ENCODE measurements at places on chromosomes 2 and 18. TPM values are rescaled to one million over a fixed set of nuclear protein-coding genes. Genes with fewer than 3 reads are reported as not detected.

- no peak overlapping the region for H3K27ac ChIP-seq
- no peak overlapping the region for H3K4me3 ChIP-seq
- H3K27me3 ChIP-seq, result no peaks in the 10 kb centered on the region
- H3K4me1 ChIP-seq, result no peaks in the 10 kb centered on the region
- DNase-seq, result no peak
- H3K36me3 ChIP-seq, result no peaks in the 10 kb centered on the region
Observed at GRCh38 chr2:70356941-70357683, 55.2 kb upstream of the FAM136A start.

DNA sequence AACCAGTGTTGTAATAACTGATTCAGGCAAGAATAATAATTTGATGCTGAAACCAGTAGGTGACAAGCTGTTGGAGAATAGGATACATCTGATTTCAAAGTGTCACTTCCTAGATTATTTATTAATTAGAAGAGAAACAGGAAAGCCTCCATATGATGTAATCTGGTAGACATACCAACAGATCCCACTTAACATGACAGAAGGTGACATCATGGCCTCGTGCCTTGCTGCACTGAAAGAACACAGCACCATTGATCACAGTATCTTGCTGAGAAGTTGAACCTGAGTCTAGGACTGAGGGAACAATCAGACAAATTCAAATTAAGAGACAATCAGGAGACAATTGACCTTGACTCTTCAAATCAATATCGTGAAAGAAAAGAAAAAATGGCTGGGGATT, 131.6 kb upstream of the DLGAP1 start:
- no peak for DNase-seq
- no peak overlapping the region for H3K27ac ChIP-seq
- H3K36me3 ChIP-seq, result no peaks in the 10 kb centered on the region

- H3K27me3 ChIP-seq, result no peaks in the 10 kb centered on the region
- peaks cover 66% of the 10 kb centered on the region for H3K4me1 ChIP-seq
- H3K36me3 ChIP-seq, result peaks cover 4% of the 10 kb centered on the region
- H3K27ac ChIP-seq, result peak overlapping the region; percentile 98
- H3K4me3 ChIP-seq, result peak overlapping the region; percentile 59
Observed at GRCh38 chr18:3595369-3596273, 145.6 kb downstream of the TGIF1 start.

GRCh38 chr18:67995769-67996168, 479.2 kb upstream of the DSEL start:
- H3K36me3 ChIP-seq, result no peaks in the 10 kb centered on the region
- no peak for DNase-seq
- H3K4me3 ChIP-seq, result no peak overlapping the region
- H3K27me3 ChIP-seq, result no peaks in the 10 kb centered on the region
- no peaks in the 10 kb centered on the region for H3K4me1 ChIP-seq
- H3K27ac ChIP-seq, result no peak overlapping the region

The PJVK gene
- 3.8 TPM for total RNA-seq

The CNTNAP5 gene
- not detected for total RNA-seq
